NCI-H774 (cell line): ENCODE measurements at places on chromosomes 6 and 20.

GRCh38 chr6:83546636-83547035, 34.3 kb downstream of the PRSS35 start:
- DNase-seq, result no peak

GRCh38 chr20:56893226-56893917, 264.3 kb downstream of the TFAP2C start:
- DNase-seq, result no peak

GRCh38 chr6:21220271-21220987, 373.1 kb upstream of the SOX4 start:
- DNase-seq, result no peak

- no peak for DNase-seq
These were observed 54.9 kb downstream of the MYH7B start for GRCh38 chr20:35010405-35011192.

GRCh38 chr6:101711518-101711917, 318.0 kb downstream of the GRIK2 start:
- DNase-seq, result no peak

- DNase-seq, result no peak
These were observed 4.4 kb downstream of the ZNF335 start for GRCh38 chr20:45967551-45968080.

- peak; percentile 36 for DNase-seq
These were observed 55.0 kb upstream of the KCNK16 start for GRCh38 chr6:39377539-39377950.

DNA sequence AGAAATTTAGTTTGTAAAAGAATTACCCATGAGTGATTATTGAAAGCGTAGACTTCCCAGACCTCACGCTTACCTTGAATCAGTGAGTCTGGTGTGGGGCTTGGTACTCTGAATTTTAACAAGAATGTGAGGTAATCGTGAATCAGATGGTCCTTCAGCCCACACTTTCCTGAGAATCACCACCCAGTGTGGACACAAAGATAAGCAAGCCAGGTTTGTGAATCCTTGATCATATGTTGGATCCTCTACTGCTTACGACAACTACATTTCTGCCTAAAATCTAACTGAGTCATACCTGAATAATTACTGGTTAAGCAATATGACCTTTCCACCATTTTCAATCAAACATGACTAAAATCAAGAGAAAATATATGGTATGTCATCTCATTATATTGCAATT, 589.3 kb downstream of the TFAP2A start:
- no peak for DNase-seq
